ENCODE measurements at places on chromosomes 1 and 21.

DNA sequence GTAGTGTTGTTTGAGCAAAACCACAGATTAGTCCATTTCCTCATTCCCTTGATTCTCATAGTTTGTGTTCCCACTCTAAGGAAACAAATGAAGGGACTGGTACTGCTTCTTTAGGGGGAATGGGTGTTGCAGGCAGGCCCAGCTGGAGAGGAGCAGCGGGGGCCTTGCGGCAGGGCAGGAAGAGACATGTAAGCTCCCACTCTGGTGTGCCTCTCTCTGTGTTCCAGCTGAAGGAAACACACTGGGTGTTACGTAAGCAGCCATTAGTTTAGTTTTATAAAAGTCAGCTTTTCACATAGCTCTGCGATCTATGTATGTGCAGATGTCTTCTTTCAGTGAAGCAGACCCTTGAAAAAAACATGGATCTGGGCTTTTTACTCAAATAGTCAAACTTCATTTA, 99.5 kb downstream of the CACHD1 start:
- DNase-seq: no peak

GRCh38 chr1:91099746-91100621, 78.1 kb upstream of the ZNF644 start:
- DNase-seq: no peak

DNA sequence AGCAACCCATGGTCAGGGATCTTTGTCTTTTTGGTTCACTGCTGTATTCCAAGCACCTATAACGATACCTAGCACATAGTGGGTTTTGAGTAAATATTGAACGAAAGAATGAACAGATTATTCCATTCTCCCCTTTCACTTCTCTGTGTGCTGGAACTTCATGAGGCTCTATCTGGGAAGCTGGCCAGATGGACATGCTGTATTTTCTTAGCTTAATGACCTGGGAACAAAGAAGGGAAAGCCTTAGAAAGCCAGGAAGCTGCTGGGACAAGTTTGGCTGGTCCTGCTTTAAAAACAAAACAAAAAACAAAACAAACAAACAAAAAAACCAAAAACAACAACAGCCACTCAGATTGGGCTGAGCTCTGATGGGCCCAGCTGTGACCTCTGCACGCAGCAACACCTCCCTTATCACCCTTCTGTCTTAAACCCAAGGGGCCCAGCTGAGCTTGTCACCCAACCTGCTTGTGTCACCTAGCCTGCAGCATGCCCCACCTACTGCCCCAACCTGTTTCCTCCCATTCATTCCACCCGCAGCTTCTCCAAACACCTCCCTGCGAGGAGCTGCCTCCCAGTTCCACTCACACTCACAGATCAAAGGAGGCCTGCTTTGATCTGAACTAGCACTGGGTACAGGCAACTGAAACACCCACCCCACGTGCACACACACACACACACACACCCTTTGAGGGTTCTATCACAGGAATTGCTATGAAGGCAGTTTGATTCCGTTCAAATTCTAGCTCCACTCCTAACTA, 37.1 kb downstream of the SLC30A1 start:
- DNase-seq: no peak

DNA sequence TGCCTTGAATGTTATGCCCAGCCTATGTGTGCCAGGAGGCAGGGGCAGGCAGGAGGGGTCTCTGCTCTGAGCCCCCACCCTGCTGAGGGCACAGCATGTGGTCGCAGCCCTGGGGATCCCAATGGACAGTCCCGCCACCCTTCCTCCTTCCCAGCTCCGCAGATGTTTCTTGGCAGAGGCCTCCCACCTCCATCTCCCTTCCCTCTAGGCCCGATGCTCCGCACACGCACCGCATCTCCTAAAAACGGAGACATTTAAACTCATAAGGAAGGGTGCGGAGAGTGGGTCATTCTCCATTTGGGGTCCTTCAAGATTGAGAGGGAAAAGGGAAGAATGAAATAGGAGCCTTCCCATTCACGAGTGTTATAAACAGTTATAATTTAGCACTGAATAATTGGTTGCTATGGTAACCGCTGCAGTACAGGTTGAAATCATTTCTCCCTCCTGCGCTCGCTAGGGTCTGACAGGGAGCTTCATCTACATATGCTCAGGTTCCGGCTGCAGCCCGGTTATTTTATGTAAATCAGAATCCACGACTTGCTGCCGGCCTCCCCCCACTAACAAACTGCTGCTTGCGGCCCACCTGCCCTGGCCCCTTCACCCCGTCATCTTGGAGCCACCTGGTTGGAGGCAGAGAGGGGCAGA, 16.0 kb downstream of the CHD5 start:
- no peak for DNase-seq

DNA sequence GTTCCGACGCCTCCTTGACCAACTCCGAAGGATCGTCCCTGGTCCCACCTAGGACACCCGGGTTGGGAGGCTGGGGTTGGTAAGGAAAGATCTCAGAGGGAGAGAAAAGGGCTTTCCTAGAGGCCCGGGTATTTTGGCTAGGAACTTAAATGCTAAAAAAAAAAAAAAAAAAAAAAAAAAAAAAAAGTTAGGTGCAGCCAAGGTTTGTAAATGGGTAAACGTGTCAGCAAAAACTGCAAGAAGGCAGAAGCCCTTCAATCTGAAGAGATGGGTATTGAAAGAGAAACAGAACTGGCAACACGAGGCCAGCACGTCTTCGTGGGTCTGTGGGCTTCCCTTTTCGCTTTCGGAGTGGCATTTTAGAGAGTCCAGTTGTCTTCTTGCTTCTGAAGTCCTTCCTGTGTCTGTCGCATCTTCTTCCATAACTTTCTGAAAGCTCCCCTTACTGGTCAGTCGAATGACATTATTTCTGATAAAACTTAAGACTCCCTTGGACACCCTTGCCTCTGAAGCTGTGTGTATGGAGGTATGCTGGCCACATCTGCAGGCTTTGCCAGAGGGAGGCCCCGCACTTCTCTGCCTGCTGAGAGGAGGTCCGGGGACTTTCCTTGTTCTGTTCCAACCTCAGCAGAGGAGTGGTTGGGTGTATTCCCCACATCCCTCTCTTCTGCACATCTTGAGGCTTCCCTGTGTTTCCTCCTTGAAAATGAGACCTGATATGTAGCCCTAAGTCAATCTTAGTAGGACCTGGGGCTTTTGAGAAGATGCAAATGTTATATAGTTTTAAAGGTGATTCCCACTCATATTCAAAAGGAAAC, 745 bp downstream of the RCSD1 start:
- DNase-seq: no peak

- no peak for DNase-seq
These were observed 165.1 kb downstream of the SLC45A1 start for GRCh38 chr1:8482979-8483381.

DNA sequence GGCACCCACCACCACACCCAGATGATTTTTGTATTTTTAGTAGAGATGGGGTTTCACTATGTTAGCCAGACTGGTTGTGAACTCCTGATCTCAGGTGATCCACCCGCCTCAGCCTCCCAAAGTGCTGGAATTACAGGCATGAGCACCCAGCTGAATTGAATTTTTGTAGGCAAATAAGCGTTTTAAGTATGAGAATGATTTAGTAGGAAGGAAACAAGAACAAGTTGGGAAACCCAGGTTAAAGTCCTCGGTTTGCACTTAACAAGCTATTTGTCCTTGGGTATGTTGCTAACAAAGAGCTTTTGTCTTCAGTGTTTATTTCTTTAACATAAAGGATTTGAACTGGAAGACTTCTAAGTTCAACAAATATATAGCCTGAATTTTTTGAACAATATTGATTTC, 23.9 kb downstream of the BTF3L4 start:
- DNase-seq: no peak

DNA sequence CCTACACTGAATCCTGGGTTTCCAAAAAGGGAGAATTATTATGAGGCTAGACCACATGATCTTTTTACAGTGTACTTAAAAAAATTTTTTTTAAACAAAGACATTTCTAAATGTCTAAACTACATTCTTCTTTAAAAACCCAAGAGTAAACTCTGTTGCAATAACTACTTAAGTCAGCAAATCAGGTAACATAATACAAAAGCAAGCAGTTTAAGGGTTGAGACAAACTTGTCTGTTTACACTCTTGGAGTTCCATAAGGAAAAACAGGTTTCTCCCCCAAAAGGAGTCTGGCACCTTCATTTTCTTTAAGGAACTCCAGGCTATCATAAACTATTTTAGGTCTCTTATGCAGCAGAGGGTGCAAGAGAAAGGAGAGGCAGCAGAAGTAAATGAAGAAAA, 12.5 kb upstream of the ANKRD45 start:
- no peak for DNase-seq

DNA sequence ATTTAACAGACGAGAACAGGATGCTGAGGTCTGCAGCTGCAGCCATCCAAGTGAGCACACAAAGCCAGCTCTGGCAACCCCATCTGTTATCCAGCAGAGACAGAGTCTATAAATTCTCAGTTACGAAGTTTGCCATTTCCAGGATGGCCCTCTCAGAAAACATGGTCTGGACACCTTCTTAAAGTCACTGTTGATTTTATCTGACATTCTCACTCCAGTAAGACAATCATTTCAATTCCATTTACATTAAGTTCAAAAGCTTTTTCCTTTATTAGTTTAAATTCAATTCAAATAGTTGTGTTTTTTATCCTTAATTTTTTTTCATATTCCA, 125.5 kb downstream of the DMRTB1 start:
- DNase-seq: no peak

DNA sequence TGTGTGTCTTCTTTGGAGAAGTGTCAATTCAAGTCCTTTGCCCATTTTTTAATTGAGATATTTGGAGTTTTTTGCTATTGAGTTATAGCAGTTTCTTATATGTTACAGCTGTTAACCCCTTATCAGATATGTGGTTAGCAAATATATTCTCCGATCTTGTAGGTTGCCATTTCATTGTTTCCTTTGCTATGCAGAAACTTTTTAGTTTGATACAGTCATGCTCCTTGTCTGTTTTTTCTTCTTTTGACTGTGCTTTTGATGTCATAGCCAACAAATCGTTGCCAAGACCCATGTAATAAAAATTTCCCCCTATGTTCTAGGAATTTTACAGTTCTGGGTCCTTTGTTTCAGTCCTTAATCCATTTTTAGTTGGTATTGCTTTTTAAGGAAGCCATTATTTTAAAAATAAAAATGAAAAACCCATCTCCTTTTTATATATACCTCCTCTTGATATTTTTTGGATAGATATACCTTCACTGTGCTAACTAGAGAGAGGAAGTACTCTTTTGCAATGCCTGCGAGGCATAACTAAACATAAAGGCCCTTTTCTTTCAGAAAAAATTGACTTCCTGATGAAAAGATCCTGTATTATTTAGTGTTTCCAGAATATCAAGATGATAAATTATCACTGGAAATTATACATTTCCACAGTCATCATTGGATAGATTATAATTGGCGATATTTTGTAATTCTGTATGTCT, 127.8 kb downstream of the HS2ST1 start:
- DNase-seq: no peak

- DNase-seq: no peak
These were observed 6.1 kb downstream of the SLC16A4 start for GRCh38 chr1:110384581-110385321.

DNA sequence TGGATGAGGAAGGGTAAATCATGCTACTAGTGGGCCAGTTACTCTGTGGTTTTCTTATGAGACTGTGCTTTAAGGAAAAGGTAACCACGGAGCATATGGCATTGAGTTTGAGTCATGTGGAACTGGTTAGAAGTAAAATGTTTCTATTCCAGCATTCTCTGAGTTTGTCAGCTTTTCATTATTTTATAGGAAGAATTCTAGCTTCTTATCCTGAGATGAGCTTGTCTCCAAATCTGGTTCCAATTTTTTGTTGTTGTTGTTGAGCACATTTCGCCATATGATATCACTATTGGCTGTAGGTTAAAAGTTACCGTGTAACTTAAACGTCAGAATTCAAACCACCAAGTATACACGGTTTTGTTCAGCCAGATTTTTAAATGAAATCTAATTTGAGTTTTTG, 69.9 kb downstream of the ATF6 start:
- DNase-seq: no peak

DNA sequence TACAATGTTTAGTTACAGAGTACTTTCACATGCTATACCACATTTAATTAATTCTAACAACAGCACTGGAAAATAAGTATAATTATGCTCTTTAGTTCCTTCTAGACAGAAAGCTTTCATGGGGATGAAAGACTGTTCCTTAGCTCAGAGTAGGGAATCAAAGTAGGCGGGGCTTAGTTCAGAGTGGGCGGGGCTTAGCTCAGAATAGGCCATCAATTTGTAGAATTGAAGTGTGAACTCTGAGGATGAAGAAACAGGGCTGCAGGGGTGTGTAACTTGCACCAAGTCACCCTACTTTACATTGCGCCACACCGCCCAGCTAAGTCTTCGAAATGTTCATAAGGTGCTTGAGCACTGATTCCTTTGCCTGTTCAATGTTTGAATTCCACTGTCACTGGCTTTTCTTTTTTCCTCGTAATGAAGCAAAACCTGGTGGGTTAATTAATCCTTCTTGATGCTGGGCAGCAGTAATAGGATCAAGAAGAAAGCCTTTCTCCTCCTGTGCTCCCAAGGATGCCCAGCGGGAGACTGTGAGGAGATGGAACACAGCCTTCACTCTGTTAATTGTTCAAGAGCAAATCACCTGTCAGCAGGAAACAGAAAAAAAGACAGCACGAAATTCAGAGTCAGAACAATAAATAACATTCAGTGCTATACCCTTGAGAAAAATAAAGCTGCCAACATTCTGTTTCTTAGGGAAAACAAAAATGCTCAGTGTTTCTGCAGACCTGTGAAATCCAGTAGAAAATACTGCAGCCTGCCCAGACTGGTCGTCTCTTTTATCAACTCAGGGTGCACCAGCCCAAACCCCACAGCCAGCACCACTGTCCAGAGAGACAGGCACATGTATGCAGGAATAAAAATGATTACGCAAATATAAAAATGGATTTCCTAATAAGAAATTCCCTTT, 66.5 kb upstream of the CAMK1G start:
- no peak for DNase-seq

GRCh38 chr1:87644033-87644578, 315.4 kb downstream of the LMO4 start:
- no peak for DNase-seq

- DNase-seq: no peak
These were observed 4.1 kb upstream of the EPS8L3 start for GRCh38 chr1:109767637-109768334.

DNA sequence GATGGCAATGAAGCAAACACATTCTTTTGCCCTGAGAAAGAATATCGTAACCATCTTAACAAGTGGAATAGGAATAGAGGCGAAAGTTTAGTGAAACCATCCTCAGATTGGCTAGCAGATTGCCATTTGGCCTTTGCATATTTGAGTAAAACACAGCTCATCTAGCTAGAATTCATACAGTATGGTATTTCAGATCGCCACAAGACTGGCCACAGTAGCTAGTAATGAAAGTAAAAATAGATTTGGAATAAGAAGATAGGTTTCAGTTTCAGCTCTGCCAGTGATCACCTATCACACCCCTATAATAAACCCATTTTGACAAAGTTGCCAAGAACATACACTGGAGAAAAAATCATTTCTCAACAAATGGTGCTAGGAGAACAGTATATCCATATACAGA, 294.9 kb downstream of the LRRIQ3 start:
- DNase-seq: no peak

GRCh38 chr1:198959032-198959431, 320.2 kb downstream of the PTPRC start:
- DNase-seq: no peak

Measured in stimulated activated CD8-positive, alpha-beta memory T cell treated with anti-CD3 and anti-CD28 coated beads, Interleukin-4, amount 100 ng/mL, for 1 hour (primary cell).